ENCODE measurements at places on chromosomes 5 and 9.

GRCh38 chr9:90343991-90344390, 298.6 kb downstream of the DIRAS2 start:
- DNase-seq = no peak

GRCh38 chr5:169701910-169702451, 64.9 kb downstream of the DOCK2 start:
- no peak for DNase-seq

DNA sequence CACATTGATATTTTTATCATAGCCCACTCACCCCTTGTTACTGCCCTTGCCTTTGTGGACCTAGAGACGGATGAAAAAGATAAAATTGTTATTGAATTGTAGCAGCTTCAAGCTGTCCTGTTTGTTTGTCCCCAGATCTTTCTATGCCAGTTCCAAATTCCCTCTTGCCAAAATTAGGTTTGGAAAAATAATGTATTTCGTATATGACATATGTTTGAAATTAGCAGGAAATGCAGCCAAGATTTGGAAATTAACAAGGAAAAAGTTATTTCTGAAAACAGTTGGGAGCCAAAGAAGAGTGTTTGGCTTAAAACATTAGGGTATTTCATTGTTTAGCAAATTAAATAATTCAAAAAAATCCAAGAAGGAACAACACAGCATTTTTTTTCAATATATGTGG, 33.5 kb downstream of the SPATA31D1 start:
- DNase-seq = no peak

GRCh38 chr5:53010814-53011213, 21.7 kb downstream of the ITGA2 start:
- no peak for DNase-seq

GRCh38 chr9:78533500-78533899, 236.6 kb downstream of the PSAT1 start:
- DNase-seq = no peak

DNA sequence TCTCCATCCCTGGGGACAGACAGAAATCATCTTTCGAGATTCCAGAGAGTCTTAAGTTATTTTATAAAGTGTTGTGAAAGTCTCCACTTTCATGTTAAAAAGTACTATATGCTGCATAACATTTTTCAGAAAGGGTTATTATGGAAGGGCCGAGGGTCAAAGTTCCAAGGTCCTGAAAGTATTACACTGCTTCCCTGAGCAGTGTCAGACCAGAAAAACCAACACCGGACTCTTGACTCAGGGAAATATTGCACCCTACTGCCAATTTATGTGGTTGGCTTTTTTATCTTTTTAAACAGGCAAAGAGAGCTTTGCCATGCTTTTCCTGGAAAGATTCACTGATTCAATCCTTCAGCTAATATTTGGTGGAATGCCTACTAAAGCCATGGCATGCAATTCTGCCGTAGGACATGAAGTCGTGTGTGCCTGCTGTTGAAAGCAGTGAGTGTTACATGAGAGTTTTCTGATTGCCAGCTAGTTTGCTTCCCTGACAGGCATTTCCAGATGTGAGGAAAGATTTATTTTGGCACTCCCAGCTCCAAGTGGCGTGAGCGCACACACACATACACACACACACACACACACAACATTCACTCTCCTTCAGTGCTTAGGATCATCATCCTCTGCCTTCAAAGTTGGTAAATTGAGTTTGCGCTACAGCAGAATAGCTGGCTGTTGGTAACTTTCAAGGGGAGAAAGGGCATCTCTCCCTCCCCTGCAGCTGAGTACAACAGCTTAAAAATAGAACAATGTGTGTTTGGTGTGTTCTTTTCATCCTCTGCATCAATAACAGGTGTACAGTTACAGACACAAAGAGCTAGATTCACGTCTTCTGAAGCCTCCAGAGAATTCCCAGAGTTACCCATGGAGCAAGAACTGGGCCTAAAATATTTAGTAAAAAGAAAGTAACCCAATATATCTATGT, 45.6 kb downstream of the SLC1A3 start:
- DNase-seq = no peak

Measured in stimulated activated naive B cell treated with anti-CD40 and anti-IgM and Interleukin-4, amounts not matched to agents 10 μg/mL and 1 μg/mL and 100 μg/mL, for 72 hours (primary cell).